ENCODE measurements at places on chromosomes 2 and 18. TPM values are rescaled to one million over a fixed set of nuclear protein-coding genes. Genes with fewer than 3 reads are reported as not detected.
A peak's percentile ranks its signal among the peaks of the same experiment; 100 is the strongest.

DNA sequence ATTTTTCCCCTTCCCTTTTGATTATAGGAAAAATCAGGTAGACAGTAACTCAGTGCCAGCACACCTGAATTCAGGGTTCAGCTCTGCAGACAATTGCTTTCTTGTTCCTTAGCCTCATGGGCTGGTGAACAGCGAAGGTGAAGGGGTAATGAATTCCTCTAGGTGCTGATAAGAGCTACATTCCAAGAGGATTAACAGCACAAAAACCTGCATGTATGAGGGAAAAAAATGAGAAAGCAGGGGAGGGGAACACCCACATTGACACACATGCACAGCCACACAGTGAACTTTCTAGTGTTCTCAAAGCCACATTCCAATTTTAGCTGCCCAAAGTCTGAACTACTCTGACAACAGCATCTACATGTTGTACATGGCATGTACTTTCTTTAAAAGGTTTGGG, 46.1 kb downstream of the SPATS2L start:
- DNase-seq: no peak

DNA sequence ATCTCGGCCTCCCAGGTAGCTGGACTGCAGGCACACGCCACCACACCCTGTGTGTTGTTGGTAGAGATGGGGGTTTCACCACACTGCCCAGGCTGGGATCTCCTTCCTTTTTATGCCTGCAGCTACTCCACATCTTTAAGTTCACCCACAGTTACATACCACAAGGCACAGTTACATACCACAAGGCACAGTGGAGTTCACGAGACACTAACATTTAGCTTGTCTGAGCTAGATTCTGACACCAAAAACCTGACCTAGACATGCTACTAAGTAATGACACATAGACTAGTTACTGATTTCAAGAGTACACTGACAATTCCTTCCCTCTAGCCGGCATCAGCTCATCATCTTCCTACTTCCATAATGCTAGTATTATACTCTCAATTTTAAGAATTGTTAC, 4.3 kb downstream of the POLR2D start:
- DNase-seq: no peak

DNA sequence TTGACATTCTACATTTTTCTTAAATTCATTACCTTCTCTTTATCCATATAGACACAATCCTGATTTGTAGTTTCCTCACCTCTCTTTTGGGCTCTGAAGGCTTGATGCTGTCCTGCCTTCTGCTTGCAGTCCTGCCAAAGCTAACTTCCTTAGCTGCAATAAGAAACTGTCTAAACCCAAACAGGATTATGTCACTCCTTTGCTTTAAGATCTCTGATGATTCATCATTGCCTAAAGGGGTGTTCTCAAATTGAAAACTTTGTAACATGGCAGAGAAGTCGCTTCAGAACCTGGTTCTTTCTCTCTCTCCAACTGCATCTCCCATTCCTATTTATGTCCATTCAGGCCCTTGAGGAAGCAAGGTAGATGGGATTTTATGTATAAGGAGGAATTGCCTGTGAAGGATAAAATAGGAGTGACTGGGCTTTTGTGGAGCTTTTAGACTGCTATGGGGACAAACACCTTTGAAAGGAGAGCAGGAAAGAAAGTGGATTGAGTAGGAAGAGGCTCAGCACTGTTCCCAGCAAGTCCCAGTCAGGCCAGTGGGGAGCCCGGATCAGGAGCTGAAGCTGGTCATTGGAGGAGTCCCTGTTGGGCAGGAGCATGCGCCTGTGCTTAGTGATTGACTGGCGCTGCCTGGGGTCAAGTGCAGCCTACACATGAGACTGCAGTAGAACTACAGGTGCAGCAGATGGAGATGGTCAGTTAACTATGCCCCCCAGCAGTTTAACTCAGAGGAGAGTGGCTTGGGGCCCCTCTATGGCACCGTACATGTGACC, 390.6 kb downstream of the CTNNA2 start:
- DNase-seq: no peak

- DNase-seq: no peak
These were observed 40.7 kb upstream of the C2orf66 start for GRCh38 chr2:196849895-196850294.

- no peak for DNase-seq
These were observed 144.0 kb downstream of the IKZF2 start for GRCh38 chr2:213007290-213007838.

DNA sequence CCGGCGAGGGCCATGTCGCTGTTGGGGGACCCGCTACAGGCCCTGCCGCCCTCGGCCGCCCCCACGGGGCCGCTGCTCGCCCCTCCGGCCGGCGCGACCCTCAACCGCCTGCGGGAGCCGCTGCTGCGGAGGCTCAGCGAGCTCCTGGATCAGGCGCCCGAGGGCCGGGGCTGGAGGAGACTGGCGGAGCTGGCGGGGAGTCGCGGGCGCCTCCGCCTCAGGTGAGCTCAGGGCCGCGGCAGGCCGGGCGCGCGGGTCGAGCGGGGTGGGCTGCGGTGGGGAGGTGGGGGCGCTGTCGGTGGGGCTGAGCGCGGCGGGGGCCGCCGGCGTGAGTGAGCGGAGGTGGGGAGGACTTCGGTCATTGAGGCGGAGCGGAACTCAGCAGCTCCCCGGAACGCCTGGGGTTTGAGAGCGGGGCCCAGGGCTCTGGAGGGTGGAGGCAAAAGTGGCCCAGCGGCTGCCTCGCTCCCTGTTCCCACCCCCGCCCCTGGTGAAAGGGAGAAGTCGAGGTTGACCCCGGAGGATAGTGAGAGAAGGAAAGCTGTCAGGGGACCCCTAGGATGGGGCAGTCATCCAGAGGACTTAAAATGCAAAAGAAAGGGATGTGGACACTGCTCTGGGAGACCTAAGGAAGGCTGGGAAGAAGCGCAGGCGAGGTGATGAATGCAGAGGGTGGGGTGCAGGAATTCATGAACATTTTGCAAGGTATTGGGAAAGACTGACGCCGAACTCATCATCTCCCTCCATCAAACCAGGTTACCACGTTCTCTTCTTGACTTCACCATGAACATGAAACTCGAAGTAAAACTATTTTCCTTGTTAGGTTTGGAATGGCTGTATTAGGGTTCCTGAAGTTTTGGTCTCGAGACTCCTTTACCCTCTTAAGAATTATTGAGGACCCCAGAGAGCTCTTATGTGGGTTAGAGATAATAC, 633 bp downstream of the MALT1 start:
- no peak for DNase-seq

DNA sequence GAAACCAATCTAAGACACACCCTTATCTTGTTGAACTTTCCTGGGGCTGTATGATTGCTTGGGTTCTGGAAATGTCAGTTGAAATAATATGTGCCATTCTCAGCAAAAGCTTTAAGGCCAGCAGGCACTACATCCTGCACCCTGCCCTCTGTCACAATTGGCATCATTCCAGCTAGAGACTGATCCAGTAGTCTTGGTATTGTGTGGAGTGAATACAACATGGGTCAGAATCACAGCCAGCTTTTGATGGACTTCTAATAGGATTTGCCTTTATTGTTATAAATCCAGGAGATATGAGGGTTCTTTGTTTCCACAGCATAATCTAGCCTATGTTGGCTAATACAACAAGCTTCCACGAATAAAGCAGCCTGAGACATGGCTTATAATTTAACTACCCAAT, 617.0 kb upstream of the CDH2 start:
- DNase-seq: no peak

- no peak for DNase-seq
These were observed 75.8 kb upstream of the WIPF1 start for GRCh38 chr2:174673440-174673839.

- DNase-seq: peak; percentile 65
These were observed at the start of gene GLI2 for GRCh38 chr2:120735746-120736170. GLI2 (plus strand) TSS chr2:120735868; CDS start chr2:120797321, 61,453 bp downstream.

Gene DOK6
- 0.37 TPM for polyA plus RNA-seq

Gene DIS3L2
- polyA plus RNA-seq: 22.5 TPM

Gene LYG2
- not detected for polyA plus RNA-seq

Gene VWC2L
- not detected for polyA plus RNA-seq

Measured in heart right ventricle (tissue), 16 donors.